ENCODE measurements at places on chromosomes 6 and 20. TPM values are rescaled to one million over a fixed set of nuclear protein-coding genes. Genes with fewer than 3 reads are reported as not detected.

DNA sequence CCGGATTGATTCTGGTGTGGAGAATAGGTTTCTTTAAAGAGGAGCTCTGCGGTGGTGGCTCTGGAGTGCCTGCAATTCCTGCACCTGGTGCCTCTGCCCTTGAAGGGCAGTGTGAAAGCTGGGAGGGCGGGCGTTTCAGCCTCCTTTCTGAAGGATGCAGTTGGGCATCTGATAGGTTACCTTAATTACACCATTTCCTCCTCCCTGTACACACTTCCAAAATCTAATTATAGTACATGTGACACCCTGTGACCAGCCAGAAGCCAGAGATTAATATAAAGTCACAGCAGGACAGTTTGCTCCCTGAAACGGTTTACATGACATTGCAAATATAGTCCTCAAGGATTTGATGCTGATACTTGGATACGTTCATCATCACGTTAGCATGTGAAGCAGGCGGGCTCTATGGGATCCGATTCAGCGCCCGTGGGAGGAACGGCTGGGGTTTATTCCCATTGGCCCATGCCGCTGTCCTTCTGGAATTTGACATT, 548.2 kb downstream of the QKI start:
- DNase-seq = no peak

DNA sequence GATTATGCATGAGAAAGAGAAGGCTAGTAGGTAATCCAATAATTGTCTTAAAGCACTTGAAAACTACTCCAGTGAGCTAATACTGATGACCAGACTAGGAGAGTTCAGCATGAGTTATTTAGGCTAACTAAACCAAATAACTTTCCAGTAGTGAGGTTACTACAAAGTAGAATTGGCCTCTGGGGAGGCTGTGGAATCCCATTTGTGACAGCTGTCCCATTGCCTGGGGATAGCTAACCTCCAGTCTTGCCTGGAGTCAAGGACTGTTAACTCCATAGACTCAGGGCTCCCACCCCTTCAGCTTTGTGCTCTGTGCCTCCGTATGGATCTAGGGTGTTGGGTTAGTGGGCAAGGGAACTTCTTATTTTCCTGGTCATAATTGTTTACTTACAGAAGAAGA, 51.0 kb downstream of the KCNQ5 start:
- DNase-seq = no peak

- no peak for DNase-seq
Measured at GRCh38 chr6:40726853-40727252, 139.7 kb upstream of the LRFN2 start.

DNA sequence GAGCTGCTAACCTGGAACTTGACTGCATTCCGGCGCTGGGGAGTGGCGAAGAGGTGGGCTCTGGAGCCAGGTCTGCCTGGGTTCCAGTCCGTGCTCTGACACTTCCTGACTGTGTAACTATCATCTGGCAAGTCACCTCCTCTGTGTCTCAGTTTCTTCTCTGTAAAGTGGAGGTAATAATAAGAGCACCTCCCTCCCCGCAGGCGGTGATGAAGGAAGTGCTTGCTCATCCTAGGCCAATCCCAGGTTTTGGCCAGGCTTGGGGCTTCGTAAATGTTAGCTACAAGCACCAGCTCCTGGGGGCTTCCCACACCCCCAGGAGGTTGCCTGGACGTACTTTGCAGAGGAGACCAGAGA, 32.8 kb downstream of the SNAI1 start:
- no peak for DNase-seq

DNA sequence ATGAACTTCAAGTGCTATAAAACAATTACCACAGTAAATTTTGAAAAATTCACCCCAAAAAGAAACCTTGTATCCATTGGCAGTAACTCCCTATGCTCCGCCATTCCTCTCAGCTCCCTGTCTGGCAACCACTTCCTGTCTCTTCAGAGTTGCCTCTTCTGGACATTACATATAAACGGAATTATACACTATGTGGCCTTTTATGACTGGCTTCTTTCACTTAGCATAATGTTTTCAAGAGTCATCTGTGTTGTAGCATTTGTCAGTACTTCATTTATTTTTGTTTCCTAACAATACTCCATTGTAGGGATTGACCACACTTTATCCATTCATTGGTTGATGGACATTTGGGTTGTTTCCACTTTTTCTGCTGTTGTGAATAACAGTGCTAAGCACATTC, 50.1 kb downstream of the CEP43 start:
- no peak for DNase-seq

The AIF1 gene
- total RNA-seq = 11.7 TPM

- no peak for DNase-seq
Measured at GRCh38 chr20:46553926-46554325, 3.5 kb upstream of the OCSTAMP start.

DNA sequence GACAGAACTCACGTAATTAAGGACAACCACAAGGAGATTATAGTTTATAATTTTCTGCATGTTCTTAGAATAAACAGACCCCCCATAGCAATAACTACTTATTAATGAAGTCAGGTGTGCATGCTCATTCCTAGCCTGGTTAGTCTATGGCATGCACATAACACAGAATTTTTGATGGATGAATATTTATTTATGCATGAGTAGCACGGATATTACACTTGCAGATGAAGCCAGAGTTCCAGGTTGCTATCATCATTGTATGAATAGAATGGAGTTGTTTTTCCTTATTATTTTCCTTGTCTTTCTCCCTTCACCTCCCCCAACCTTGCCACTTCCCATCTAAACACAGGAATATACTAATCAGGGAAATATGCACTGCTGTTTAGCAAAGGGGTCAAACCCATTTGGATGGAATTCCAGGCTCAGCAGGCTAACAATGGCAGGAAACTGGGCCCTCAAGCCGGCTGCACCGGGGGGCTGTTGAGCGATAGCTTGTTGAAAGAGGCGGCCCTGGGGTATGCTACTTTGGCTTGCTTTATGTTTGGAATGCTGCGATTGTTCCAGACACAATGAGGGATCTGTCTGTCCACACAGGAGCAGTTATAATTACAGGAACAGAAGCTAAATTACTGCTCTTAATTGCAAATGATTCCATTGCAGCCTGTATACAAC, 112.6 kb downstream of the TMEM170B start:
- DNase-seq = no peak

DNA sequence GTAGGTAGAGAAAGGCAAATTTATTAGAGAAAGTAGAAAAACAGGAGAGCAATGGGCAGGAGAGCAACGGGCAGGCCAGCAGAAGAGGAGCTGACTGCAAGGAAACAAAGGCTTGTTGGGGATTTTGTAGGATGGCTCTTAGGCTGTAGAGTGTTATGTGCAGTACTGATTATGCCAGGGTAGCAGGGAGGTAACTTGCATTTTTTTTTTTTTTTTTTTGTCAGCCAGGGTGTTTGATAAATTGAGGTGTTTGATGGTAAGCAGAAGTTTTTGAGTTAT, 36.2 kb upstream of the IER3 start:
- no peak for DNase-seq

DNA sequence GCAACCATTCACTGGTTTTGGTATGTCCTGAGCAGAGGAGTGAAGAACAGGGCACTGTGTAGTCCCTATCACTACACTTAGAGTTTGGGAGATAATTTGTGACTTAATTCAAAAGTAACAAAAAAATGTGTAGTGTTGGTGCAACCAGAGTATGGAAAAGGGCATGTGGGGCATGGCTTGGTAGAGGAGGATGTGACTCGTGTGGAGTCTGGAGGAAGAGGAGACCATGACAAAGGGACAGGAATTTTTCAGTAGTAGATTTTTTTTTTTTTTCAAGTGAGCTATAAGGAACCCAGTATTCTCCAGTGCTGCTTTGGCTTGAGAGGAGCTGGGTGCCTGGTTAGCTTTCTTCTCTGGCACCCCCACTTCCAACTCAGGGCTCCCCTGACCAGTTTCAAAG, 5.1 kb downstream of the MTRES1 start:
- DNase-seq = no peak

DNA sequence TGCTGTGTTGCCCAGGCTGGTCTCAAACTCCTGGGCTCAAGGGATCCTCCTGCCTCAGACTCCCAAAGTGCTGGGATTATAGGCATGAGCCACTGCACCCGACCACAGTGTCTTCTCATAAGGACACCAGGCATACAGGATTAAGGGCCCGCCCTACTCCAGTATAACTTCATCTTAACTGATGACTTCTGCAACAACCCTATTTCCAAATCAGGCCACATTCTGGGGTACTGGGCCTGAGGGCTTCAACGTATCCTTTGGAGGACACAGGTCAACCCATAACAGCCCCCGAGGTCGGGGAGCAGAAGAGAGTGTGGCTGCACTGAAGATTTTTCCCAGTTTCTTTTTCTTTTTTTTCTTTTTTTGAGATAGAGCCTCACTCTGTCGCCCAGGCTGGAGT, 39.7 kb downstream of the SUN5 start:
- peak; percentile 14 for DNase-seq

The CITED2 gene
- total RNA-seq = 121 TPM

The PGC gene
- not detected for total RNA-seq

DNA sequence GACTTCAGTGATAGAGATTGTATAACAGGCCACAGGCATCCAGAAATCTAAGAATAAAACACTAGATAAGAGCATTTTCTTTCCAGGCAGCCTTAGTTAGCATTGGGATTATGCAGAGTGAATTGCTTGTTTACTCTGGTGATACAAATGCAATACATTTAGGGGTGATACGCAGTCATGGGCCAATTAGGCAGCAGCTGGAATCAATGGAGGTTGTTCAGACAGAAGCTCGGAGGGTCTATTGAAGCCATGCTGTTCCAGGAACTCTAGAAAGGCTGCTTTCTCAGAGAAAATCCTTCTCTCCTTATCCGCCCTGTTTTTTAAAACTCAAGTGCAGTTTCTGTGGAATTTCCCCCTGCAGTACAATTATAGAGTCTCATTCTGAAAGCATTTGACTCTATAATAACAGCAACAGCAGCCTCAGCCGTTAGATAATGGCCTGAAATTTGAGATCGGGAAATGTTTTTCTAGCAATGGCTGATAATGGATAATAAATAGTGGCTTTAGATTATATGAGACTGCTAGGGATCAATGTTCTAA, 364.3 kb upstream of the HS3ST5 start:
- DNase-seq = no peak

The NMBR gene
- not detected for total RNA-seq

The PRL gene
- not detected for total RNA-seq

DNA sequence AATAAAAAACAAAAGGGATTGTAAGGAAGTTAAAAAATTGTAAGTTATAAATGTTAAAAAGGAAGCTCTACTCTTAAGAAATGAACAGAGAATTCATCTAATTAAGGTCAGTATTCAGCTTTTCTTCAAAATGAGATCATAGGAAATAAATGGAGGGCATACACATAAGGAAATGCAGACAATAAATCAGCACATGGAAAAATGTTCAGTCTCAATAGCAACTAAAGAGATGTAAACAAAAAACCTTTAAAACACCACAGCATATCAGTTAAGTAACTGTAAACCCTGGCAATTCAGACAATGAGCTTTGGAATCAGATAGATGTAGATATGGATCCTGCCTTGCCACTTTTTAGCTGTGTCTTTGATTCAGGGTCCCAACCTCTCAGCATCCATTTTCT, 24.0 kb upstream of the CLIC5 start:
- DNase-seq = no peak

DNA sequence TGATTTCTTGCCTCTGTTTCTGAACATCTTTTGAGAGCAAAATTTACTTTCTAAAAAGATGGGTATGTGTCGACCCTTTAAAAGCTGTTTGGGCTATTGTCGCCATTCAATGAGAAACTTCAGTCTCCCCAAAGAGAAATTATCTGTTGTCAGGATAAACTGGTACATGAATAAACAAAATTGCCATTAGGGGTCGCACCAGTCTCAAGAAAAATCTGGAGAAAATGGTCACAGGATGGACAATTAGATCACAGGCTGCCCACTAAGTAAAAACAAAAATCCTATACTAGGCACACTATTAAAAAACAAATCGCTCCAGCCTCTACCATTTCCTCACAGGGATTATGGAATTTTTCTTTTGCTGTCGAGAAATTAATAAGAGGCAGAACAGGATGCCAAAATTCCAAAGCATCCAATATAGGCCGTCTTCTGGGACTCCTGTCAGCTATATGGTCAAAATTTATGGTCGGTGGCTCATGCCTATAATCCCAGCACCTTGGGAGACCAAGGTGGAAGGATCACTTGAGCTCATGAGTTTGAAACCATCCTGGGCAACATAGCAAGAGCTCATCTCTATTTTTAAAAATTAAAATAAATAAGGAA, 5.5 kb upstream of the HLA-E start:
- DNase-seq = no peak

The NRN1 gene
- total RNA-seq = 3.2 TPM

GRCh38 chr20:59242714-59243626, 57.4 kb upstream of the EDN3 start:
- DNase-seq = peak; percentile 60

DNA sequence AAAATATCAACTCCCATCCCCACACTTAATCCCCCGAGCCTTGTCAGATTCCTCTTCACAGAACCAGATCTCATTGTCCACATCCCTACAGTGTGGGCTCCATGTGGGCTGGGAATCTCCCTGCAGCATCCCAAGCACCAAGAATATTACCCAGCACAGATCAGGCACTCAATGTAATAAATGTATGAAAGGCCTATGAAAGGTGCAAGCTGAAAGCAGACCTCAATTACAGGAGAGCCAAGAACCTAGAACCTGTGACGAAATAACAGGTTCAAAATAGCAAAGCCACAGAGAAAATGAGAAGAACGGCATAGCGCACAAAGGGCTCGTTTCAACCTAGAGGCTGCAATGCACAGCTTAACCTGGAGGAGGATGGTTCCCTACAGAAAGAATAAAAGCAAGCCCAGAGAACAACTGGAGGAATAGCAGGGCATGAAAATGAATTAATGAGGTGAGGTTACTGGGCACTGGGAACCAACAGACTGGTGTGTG, 3.1 kb downstream of the SLC23A2 start:
- no peak for DNase-seq

GRCh38 chr6:64225503-64225902, 589.9 kb downstream of the PHF3 start:
- DNase-seq = no peak

DNA sequence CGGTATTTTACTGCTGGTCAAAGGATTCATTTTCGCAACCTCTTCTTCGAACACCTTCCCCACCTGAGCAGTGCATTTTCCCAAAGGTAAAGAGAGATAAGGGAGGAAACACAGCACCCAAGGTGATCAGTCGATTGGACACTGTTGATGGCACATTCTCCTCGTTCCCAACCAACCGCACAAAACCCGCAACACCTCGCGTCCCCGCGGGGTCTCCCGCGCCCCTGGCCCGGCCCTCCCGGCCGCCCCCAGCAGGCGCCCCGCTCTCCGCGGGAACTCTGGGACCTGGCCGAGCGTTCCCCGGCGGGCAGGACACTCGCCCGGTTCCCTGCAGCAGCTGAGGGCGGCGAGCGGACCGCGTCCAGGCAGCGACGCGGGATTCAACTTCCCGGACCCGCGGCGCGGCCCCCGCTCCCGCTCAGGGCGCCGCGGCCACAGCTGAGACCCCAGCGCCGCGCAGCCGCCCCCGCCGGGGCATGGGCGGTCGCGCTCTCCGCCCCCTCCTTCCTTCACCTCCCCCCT, 506 bp downstream of the RGS17 start:
- no peak for DNase-seq

GRCh38 chr6:16533210-16533609, 228.1 kb downstream of the ATXN1 start:
- DNase-seq = no peak

- no peak for DNase-seq
Measured at GRCh38 chr6:42051268-42051653, 937 bp downstream of the TAF8 start.

The SGK1 gene
- total RNA-seq = 35.1 TPM

The MATN4 gene
- 0.83 TPM for total RNA-seq

The ZNF165 gene
- 0.40 TPM for total RNA-seq
